Neural progenitor cell (in vitro differentiated cells): ENCODE measurements at places on chromosomes 1 and 21.

DNA sequence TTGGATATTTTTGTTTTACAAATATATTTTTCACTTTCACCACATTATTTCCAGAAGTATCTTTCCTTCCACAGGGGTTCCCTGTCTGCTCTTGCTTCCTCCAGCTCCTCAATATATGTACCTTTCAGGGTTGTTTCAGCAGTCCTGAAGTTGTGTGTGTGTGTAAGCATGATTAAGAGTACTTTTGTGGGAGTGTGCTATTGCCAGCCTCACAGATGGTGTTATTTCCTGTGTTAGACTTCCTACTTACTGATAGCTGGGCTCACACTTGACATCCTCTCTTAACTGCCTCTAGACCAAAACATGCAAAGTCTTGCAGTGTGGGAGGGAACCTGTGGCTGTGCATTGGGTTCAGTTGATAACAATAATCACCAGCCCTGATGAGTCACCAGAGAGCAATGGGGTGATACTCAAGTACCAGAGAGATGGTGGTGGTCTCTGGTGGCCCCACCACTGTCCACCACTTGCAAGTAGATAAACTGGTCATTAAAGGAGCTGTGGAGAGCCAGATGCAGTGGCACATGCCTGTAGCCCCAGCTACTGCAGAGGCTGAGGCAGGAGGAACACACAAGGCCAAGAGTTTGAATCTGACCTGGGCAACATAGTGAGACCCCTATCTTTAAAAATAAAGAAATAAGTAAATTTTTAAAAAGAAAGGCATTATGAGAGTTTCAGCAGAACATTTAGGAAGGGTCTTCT, 126.7 kb downstream of the NR5A2 start:
- no peak for DNase-seq

DNA sequence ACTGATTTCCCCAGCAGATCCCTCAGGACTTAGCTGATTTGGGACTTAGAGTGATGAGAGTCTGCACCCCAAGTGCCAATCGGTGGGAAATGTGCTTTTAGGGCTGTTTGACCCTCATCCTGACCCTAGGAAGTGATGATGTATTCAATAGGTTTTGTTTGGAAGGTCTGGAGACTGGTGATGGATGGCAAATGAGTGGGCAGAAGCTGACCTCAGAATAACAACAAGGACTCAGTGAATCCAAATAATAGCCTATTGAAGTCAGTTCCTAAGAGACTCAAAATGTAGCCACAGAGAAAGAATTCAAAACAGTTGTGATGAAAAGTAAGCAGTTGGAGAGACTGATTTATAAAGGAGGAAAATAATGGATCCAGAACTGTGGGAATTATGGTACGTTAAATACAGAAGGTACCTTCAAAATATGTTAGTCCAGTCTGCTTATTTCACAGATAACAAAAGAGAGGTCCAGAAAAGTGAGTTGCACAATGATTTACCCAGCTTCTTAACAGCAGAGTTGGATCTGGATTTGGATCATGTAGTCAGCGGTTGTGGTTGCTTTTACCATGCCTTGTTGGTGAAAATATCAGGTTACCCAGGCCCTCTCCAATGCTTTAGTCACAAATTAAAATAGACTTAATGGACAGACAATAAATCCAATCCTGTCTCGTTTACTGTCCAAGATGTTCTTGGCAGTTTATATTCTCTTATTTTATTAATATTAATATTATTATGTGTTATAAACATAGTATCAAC, 123.0 kb upstream of the PTBP2 start:
- DNase-seq: no peak

GRCh38 chr1:232980986-232981560, 30.7 kb downstream of the NTPCR start:
- DNase-seq: no peak

DNA sequence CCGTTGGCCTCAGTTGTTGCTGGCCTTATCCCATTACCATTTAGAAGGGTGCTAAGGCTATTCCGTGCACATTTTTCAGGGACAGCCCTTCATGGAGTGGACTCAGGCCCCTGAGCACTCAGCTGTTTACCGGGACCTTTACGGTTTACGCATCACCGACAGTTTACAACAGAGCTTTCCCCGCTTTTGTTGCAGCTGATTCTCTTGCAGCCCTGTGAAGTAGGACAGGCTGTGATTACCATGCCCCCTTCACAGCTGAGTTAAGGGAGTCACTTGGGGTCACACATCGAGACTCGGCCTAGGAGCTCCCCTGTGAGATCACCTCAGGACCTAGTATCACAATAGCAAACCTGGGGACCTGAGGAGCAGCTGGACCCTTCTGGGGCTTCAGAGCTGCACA, 41.9 kb downstream of the PTPRF start:
- DNase-seq: peak; percentile 74

- no peak for DNase-seq
These were observed 10.1 kb upstream of the CITED4 start for GRCh38 chr1:40872276-40872675.

- no peak for DNase-seq
These were observed 274.4 kb upstream of the FMN2 start for GRCh38 chr1:239817276-239817675.

GRCh38 chr21:25934130-25934529, 199.4 kb downstream of the GABPA start:
- no peak for DNase-seq
